ENCODE measurements at places on chromosomes 12 and 14.
A peak's percentile ranks its signal among the peaks of the same experiment; 100 is the strongest.

DNA sequence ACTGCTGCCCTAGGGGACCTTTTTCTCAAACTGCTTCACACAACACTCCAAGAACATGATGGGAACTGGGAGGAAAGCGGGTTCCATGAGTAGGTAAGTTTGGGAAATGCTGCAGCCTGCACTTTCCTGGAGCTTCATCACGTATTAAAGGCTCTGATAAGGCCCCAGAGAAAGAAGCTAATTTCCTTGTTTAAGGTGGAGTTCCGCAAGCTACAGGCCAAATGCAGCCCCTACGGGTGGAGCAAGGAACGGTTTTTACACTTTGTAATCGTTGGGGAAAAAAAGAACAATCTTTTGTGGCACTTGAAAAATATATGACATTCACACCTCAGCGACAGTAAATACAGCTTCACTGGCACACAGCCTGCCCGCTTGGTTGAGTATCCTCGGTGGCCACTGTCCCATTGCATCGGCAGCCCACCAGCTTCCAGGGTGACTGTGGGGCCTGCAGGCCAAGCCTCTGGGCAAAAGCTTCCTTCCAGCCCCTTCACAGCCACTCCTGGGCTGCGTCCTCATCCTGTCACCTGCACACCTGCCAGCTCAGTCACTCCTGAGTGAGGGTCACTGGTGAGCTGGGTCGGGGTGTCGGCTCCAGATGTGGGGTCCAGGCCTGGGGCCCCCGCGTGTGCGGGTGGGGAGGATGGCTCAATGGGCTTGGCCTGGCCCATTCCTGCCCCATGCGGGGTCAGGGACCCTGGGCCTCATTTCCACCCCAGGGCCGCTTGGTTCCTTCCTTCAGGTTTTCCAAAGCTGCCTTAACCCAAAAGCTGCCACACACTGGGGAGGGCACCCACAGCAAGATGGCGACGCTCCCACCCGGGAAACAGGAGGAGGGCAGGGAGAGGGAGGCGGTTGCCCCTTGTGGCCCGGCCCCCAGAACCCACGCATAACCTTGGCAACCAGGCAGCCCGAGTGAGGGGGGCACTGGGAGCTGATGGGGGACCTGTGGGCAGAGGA lies 2.4 kb downstream of the AMN start:
- DNase-seq = no peak

DNA sequence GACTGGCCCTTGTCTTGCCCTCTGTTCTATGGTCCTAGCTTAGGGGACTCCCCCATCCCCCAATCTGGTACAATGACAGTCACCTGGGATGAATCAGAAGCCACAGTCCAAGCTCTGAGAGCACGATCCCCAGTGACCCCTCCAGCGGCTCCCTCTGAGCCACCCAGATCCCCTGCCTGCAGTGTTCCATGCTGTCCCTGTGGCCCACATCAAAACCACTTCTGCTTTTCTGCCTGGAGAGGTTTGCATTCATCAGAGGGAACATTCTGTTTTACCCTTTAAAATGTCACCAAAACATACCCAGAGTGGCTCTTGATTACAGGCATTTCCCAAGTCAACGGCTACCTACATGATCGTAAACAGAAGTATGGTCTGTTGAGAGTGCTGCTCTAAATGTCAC lies 47.5 kb downstream of the NOS1 start:
- DNase-seq = no peak

- no peak for DNase-seq
Measured at GRCh38 chr14:29684926-29685325, 242.7 kb downstream of the PRKD1 start.

DNA sequence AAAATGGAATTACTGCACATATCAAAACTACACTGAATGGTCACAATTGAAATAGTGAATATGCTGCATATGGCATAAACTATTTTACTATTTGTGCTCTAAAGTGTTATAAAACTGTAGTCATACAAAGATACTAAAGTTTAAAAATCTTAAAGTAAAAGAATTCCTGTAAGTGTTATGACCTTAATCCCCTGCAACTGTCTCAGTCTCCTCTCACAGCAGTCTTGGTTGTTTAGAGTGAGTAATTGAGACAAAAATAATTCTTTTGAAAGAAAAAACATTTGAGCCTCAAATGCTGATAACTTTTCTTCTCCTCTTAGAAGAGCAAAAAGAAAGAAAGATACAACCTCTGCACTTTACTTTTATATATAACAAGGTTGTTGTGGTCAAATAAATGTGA lies 99.9 kb downstream of the SYT1 start:
- DNase-seq = no peak

DNA sequence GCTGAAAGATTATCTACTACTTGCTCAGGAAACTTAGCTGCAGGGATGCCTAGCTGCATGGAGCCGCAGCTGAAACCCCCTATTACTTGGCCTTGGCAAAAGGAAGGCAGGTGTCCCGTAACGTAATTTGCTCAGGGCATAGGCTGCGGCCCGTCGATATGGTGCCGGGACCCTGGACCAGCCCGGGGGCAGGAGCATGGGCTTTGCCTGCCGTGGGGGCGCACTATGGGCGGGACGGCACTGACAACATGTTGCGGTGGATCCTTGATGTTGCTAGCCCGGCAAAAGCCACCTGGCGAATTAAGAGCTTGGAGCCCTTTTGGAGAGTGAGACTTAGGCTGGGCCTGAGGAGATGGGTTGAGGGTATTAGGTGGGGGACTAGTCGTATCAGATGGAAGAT lies 1551.2 kb downstream of the AACS start:
- DNase-seq = no peak

DNA sequence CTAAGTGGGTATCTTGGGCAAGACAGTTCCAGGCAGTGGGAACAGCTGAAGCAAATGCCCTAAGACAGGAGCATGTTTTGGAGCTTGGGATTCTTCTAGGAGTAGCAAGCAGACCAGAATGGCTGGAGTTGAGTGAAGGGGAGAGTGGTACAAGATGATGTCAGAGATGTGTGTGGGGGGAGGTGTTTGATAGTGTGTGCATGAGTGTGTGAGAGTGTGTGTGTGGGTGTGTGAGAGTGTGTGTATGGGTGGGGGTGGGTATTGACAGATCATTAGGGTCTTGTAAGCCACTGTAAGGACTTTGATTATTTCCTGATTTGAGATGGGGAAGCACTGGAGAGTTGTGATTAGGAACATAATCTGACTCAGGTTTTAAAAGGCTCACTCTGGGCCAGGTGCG lies 78.4 kb downstream of the TTC8 start:
- no peak for DNase-seq

- DNase-seq = peak; percentile 45
Measured at GRCh38 chr12:10153271-10154144, 18.4 kb downstream of the OLR1 start.

DNA sequence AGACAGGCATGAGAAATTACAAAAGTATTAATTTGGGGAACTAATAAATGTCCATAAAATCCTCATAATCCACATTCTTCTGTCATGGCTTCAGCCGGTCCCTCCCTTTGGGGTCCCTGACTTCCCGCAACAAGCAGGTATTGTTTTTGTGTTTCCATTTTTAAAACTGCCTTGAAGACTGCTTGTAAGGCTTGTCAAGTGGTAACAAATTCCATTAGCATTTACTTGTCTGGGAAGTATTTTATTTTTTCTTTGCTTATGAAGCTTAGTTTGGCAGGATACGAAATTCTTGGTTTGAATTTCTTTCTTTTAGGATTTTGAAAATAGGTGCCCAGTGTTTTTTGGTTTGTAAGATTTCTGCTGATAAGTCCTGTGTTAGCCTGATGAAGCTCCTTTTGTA lies 65.3 kb upstream of the LRFN5 start:
- no peak for DNase-seq

- DNase-seq = no peak
Measured at GRCh38 chr12:86389949-86390348, 133.8 kb upstream of the MGAT4C start.

GRCh38 chr12:72790273-72790672 lies 518.1 kb downstream of the TRHDE start:
- no peak for DNase-seq

DNA sequence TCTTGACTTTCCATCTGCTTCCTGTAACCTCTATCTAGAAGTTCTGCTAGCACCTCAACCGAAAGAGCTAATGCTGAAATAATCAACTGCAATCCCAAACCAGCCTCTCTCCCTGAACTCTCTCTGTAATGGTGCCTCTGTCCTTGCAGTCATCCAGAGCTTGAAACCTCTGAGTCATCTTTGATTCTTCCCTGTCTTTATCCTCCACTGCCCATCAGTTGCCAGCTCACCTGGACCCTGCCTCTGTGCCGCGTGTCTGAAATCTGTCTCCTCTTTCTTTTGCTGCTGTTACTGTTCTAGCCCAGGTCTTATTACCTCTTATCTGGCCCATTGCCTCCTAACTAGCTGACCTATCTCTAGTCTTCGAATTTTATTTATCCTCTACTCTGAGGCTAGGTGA lies 15.5 kb downstream of the CLSTN3 start:
- no peak for DNase-seq

GRCh38 chr12:103840462-103840875 lies 565 bp downstream of the NT5DC3 start:
- no peak for DNase-seq

GRCh38 chr14:86510491-86510890 lies 980.5 kb downstream of the FLRT2 start:
- DNase-seq = no peak

DNA sequence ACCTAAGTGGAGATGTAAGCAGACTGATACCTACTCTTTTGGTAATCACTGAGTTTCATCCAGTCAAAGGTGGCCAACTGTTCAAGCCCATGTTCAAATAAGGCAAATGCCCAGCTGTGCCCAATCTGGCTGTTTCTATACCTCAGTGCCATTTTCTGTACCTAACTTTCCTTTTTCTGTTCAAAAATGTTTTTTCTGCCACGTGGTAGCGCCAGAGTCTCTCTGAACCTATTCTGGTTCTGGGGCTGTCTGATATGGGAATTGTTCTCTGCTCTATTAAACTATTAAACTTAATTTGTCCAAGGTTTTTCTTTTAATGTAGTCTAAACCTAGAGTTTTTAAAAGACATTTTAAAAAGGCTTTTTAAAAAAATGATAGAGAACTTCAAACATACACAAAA lies 391.2 kb downstream of the NOVA1 start:
- DNase-seq = no peak

GRCh38 chr12:4292341-4293073 lies 18.9 kb downstream of the CCND2 start:
- DNase-seq = no peak

GRCh38 chr12:92562063-92562734 lies 140.6 kb upstream of the PLEKHG7 start:
- no peak for DNase-seq

DNA sequence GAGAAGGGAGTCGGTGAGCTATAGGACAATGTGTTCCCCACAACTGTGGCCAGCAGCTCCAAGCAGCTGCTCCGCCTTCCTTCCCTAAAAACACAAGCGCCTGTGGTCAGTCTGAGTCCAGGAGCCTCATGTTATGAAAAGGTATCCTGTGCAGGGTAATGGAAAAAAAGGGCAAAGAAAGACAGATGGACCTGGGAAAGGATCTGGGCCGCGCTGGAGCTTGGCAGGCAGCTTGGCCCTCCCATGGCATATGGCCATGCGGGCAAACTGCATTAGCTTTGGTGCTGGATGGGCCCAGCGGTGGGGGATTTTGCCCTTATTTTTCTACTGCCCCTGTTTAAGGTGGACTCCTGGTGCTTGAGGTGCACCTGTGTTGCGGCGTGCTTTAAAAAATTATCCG lies 23.7 kb upstream of the CHST11 start:
- DNase-seq = no peak

GRCh38 chr14:101250948-101251811 lies 310.1 kb upstream of the DIO3 start:
- DNase-seq = no peak

DNA sequence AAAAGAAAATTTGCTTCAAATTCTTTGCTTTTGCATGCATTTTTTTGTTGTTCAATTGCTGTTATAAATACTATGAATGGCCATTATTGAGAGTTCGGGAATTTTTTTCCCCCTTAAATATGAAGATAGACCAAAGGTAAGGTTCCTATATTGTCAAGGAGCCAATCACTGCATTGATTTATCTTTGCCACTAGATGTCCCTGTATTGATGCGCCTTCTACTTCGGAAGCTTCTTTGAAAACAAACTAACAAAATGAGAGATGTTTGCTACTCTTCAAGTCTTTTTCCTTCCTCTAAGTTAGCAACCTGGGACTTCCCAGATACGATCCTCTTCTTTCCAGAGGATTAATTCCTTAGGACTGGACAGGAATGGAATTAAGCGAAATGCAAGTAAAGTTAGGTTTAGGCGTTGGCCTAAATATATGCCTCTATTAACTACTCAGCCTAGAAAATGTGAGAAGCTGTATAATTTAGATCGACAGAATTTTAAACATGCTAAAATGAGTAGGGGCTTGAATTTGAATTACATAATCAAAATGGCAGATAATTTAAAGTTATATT lies 318.1 kb downstream of the AEBP2 start:
- no peak for DNase-seq

GRCh38 chr12:75432924-75433323 lies 42.0 kb downstream of the GLIPR1L2 start:
- no peak for DNase-seq

GRCh38 chr12:109725321-109726105 lies 11.9 kb downstream of the FAM222A start:
- no peak for DNase-seq

Data from DND-41 (cell line).